ENCODE measurements at places on chromosomes 7 and 10. TPM values are rescaled to one million over a fixed set of nuclear protein-coding genes. Genes with fewer than 3 reads are reported as not detected.

The CPED1 gene
- 44.4 TPM for total RNA-seq

The GIMAP6 gene
- 46.6 TPM for total RNA-seq

The CACNB2 gene
- 0.19 TPM for total RNA-seq

The SPDYE18 gene
- 0.42 TPM for total RNA-seq

The GPR26 gene
- total RNA-seq, result not detected

The OPN4 gene
- total RNA-seq, result not detected

The SPDYE2 gene
- total RNA-seq, result not detected

The PPP1R17 gene
- not detected for total RNA-seq

The CRYGN gene
- total RNA-seq, result 1.5 TPM

The ZEB1 gene
- total RNA-seq, result 89.1 TPM

Measured in mesenteric fat pad (tissue), 1 donor.